ENCODE measurements at places on chromosomes 12 and 14. TPM values are rescaled to one million over a fixed set of nuclear protein-coding genes. Genes with fewer than 3 reads are reported as not detected.

GRCh38 chr14:105348169-105348944 lies 33.8 kb downstream of the PACS2 start:
- no peak for DNase-seq

- no peak for DNase-seq
Measured at GRCh38 chr12:57247041-57247440, 3.9 kb downstream of the STAC3 start.

DNA sequence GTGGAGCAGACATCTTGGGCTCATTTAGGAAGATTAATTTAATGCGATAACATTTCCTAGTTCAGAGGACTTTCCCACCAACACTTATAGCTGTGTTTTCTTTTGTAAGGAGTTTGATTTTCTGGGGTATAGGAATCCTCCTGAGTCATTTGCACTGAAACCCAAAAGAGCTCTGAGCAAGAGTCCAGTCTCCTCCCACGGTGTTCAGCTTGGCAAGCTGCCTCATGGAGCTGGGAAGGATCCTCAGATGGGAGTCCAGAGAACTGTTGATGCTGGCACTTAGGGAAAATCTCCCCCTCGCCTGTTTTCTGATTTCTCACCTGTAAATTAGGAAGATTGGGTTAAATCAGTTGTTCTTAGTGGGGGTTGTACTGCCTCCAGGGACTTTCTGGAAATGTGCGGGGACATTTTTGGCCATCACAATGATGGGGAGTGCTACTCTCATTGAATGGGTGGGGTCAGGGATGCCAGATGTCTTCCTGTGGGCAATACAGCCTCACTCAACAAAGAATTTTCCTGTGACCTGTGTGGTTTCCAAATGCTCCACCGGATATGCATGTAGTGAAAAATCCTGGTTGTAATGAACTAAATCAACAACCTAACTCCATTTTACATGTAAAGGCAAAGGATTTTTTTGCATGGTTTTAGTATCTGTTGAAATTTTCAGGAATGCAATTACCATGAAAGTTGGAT lies 150.6 kb downstream of the ADCK1 start:
- DNase-seq, result no peak

- peak; percentile 28 for DNase-seq
Measured at GRCh38 chr14:28608851-28609828, 157.4 kb upstream of the FOXG1 start.

- DNase-seq, result no peak
Measured at GRCh38 chr14:106346534-106347290, 820.3 kb downstream of the TMEM121 start.

DNA sequence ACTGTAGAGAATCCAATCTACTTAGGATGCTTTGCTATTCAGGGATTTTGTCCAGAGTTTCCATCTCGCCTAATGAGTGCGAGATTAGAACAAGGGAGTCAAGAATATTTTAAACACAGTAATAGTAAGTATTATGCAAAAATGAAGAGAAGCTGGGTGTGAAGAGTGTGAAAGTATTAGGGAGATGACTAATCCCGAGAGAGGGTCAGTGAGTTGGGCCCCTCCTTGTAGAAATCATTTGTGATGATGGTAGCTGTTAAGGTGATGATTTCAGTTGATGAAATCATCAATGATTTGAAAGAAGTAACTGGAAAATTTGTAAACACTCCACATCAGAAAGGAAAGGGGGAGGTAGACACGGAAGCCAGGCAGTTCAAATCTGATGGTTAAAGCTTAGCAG lies 478.9 kb upstream of the MGAT4C start:
- DNase-seq, result no peak

DNA sequence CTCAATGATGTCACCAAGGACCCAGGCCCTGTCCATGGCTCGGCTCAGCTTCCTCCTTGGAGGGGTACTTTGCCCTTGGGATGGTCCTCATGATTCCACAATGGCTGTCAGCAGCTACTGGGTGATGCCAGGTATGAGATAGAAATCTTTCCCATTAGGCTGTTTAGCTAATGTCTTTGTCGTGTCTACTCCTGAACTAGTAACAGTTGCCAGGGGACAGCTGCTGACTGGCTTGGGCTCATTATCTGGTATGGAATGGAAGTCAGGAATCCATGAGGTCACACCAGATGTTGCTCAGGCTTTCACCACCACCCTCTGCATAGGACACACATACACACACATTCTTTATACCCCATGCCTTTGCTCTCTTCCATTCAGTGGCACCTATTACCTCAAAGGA lies 9.2 kb downstream of the PRPH start:
- DNase-seq, result no peak

DNA sequence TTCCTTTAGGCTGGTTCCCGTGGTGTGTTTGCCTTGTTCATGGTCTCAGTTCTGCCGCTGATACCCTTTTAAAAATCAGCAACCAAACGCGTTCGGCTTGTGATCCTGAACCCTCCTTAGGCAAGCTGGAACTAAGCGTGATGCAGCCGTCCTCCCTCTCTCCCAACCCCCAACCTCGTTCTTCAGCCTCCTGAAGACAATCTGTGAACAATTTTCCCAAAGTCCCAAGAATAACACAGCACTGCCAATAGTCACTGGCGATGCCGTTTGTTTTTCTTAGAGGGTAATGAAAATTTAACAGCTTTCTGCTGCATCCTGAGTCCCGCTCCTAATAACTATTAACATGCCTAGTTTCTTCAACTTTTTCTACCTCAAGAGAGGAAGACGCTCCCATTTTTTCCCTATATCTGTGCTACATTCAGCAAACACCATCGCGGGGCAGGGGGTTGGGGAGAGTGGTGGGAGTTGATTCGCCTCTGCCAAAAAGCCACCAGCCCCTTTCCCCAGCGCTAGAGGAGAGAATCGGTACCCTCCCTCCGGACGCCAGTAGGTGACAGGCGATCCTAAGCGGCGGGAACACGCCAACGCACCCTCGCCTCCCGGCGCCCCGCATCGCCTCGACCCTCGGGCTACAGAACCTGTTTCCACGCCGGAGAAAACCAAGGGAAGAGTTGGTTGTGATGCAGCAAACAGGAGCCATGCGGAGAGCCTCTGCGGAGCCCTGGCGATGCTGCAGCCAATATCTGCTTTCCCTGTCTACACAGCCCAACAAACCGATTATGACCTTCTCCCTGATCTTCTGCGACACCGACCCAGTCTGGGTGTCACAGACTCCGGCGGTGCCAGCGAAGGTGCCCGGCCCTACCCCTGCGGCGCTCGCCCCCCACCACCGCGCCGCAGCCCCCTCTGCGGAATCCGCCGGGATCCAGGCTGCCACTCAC lies 752 bp downstream of the PRICKLE1 start:
- no peak for DNase-seq

DNA sequence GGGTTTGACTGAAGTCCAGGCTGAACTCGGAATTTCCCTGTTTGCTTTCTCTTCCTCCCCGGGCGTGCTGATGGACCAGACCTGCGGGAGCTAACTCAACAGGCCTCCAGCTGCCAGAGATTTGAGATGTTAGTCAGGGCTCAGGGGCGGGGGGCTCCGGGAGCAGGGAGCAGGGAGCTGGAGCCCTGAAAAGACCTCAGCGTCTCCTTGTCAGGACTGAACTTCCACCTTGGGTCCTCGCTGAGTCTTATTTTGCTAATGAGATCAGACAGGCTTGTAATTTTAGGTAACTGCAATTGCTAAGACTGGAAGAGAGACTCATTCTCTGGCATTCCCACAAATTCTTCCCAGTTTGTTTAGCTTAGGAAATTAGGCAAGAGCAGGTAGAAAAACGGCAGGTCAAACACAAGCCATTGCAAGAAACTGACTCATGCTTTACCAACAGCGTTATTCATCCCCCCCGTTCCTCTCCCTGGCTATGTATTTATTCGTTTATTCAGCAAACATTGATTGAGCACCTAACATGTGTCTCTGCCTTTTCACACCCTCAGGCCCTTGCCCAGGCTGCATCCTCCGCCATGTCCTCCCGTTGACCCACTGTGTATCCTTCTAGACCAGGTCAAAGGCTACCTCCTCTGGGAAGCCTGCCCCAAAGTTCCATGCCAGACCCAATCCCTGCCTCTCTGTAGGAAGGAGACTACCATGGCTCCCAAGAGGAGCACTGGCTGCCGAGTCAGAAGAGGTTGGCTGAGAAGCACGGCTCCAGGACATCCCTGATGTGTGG lies 80.4 kb upstream of the DIO3 start:
- DNase-seq, result no peak

DNA sequence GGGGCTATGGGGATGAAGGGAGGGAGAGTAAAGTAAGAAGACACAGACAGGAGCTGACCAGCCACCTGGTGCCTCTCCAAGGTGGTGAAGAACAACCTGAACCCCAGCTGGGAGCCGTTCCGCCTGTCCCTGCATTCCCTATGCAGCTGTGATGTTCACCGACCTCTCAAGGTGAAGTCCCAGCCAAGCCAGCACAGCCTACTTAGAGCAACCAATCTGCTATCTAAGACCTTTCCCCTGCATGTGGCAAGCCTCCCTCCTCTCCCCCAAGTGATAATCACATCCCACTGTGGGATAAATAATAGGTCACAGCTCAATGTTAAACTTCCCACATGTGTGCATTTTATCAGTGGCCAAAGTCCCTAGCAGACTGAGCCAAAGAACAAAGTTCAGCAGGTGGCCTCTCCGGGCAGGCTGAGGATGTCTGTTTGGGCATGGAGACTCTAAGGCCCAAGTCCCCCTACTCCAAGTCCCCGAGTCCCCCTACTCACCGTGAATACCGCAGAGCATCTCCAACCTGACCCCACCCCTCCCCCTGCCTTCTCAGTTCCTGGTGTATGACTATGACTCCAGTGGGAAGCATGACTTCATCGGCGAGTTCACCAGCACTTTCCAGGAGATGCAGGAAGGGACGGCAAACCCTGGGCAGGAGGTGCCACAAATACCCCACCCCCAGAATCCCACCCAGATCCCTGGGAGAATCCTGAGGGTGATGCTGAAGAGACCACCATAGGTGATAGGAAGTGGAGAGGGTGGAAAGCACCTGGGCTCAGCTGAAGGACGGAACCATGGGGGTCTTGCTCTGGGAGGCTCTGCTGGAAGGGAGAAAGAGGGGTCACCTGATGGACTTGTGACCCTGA lies 3.5 kb downstream of the CPNE6 start:
- no peak for DNase-seq

- no peak for DNase-seq
Measured at GRCh38 chr12:112214064-112214463, 88.7 kb downstream of the TRAFD1 start.

DNA sequence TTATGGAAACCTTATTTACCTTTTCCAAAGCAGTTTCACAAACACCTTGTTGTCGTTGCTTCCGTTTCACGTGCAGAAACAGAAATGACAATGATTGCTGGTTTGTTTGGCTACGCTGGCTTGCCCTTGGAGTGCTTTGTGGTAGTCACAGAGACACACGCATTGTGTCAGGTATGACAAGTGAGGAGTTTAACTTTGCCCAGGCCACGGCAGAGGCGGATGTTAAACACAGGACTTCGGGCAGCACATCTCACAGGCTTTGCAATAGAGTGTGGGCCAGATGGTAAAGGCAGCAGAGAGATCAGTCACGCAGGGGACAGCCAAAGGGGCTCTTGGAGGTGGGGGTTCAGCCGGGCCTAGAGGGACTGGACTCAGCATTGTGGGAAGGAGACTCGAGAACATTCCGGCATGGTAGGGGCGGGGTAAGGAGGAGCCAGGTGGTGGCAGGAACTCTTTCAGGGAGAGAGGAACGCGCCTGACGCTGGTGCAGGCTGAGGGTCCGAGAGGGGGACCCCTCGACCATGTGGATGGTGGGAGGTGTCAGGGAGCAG lies 59.8 kb upstream of the KCNA1 start:
- DNase-seq, result no peak

DNA sequence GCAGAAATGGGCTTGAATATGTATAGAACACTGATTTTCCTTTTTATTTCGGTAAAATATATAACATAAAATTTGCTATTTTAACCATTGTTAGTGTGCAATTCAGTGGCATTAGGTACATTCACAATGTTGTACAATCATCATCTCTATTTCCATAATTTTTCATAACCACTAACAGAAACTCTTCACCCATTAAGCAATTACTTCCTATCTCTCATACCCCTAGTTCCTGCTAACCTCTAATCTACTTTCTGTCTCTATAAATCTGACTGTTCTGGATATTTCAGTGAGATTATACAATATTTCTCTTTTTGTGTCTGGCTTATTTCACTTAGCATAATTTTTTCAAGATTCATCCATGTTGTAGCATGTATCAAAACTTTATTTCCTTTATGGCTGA lies 8.9 kb upstream of the RNF212B start:
- no peak for DNase-seq

DNA sequence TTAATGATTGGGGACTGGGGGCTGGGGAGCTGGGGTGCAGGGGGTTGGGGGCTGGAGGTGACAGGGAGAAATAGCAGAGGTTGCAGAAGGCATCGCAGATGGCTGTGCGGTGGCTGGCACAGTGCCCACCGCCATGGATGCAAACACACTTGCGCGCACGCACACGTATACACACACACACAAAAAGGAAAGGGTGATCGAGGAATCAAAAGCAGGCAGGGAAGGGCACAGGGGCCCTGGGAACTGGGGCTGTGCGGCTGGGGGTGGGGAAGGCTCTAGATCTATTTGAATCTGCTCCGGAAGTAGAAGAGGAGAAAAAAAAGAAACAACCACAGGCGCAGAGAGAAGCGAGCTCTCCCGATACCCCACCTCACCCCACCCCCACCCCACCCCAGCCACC lies 39.4 kb downstream of the ZFHX2 start:
- DNase-seq, result no peak

GRCh38 chr14:106069804-106070625 lies 543.6 kb downstream of the TMEM121 start:
- no peak for DNase-seq

DNA sequence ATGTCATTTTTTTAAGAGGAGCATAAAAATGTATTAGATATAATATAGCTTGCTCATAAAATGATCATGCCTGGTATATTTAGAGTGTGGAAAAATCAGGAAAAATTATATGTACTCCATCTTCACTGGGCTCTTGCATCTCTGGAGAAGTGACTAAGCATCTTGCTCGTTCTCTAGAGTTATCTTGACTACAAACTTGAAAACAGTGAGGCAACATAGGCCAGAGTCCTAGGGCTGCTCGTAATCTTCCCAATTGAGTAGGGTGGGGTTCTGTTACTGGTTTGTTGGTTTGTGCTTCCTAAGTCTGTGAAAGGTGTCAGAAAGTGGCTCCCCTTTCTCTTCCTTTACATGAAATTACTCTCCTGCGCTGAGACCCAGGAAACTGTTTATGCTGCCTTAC lies 46.2 kb downstream of the AACS start:
- DNase-seq, result no peak

- no peak for DNase-seq
Measured at GRCh38 chr14:90452366-90452765, 55.5 kb downstream of the CALM1 start.

CLEC2D gene
- 29.4 TPM for polyA plus RNA-seq

CCDC88C gene
- polyA plus RNA-seq, result 21.4 TPM

CISTR gene
- not detected for polyA plus RNA-seq

OVCH1 gene
- polyA plus RNA-seq, result not detected

CLEC1A gene
- 24.4 TPM for polyA plus RNA-seq

DCAF11 gene
- polyA plus RNA-seq, result 65.5 TPM

TESPA1 gene
- 1.3 TPM for polyA plus RNA-seq

Data from right lung (tissue), 10 donors.